ENCODE measurements at places on chromosomes 7 and 10.

DNA sequence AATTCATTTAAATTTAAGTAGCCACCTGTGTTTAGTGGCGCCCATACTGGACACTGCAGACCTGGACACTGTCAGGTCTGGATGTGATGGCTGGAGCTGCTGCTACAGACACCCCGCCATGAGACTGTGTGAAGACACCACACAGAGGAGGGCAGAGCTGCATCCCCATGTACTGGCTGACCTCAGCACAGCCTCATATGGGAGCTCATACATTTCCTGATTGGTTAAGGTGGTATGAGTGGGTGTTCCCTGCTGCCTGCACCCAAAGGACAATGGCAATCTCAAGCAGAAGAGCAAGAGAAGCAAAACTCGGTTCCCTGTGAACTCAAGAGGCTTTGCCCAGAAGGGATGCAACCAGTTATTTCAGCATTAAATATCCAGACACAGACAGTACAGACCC lies 60.0 kb downstream of the DLG5 start:
- no peak for DNase-seq

- no peak for DNase-seq
Measured at GRCh38 chr10:844552-844951, 87.0 kb downstream of the LARP4B start.

GRCh38 chr10:71893920-71894319 lies 42.9 kb upstream of the PSAP start:
- no peak for DNase-seq

DNA sequence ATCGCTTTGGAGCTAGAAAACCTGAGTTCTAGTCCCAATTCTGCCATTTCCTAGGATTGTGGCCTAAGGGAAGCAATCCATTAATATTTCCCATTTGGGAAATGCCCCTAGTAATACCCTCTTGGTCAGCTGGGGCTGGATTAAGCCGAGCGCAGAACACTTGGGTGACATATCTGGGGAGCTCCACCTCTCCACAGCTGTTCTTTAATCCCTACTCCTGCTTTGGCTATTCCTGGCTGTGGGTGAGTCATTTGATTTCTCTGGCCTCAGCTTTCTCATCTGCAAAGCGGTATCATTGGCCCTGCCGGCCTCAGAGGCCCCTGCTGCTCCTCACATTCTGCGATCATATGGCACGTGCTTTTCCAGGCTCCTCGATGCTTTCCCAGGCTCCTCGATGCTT lies 108.3 kb downstream of the BUB3 start:
- DNase-seq: no peak

DNA sequence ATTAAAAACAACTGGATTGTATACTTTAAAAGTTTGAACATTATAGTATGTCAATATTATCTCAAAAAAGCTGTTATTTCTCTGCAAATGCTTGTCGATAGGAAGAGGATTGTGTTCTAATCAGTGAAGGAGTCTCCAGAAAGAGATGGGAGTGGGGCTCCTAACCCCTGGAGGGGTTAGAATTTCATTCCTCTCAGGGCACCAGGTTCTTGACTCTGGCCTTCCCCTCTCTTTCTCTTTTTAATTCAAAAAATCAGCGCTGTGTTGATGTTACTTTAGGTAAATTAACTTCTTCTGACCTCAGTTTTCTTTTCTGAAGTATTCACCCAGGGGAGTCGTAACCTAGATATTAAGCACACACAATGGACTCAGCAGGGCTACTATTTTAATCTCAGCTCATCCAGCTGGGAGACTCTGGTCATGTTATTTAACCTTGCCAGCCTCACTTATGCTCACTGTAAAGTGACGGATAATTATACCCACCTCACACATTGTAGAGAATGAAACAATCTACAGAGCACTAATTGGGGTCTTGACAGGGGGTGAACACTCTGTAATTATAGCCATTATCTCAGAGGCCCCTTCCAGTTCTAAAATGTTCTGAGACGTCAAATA lies 59.4 kb downstream of the GCC1 start:
- no peak for DNase-seq

- DNase-seq: no peak
Measured at GRCh38 chr10:101671453-101671852, 23.5 kb downstream of the FBXW4 start.

- peak; percentile 87 for DNase-seq
Measured at GRCh38 chr7:130141161-130141883, 63.9 kb downstream of the TMEM209 start.

GRCh38 chr7:51354897-51355296 lies 38.3 kb upstream of the COBL start:
- DNase-seq: no peak

DNA sequence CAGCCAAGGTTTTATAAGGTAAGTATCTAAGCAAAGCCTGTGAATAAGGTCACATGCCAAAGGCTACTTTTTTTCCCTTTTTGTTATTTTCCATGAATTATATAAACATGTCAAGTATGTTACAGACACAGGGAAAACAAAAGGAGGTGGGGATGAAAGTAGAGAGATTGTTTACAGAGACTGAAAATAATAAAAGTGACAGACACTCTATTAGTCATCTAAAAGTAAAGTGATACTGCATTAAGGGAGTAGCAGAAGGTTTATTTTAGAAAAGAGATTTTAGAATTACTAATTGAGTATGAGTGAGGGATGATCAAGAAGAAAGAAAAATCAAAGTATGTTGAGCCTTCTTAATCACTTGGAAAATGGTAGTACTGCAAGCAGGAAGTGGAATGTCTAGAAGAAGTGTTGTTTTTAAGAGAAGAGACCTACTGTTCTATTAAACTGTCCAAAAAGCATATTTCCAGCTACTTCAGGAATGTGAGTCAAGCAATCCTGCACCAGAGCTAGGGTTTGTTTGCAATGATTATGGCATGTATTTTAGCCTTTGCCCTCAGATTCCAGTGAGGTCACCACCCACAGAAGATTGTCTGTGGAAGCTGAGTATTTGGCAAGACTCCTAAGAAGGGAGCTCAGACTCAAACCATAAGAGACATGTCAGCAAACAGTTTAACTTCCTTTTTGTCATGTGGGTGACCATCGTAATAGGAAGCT lies 177.9 kb upstream of the PLXDC2 start:
- DNase-seq: peak; percentile 40

DNA sequence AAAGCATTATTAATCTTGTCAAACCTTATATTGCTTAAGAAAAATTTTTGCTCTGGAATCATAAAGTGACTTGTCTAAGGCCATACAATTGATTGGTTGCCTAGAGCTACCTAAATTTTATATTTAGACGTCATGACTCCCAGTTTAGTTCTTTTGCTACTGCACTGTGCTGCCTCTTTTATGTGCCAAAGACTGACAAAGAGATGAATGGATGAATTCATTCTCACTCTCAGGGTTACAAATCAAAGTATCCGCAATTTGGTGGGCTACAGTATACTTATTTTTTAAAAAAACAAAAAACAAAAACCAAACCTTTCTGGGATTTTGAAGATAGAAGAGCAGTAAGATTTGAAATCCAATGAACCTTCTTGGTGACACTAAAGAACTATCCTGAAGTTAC lies 27.7 kb upstream of the TMEM229A start:
- no peak for DNase-seq

- DNase-seq: no peak
Measured at GRCh38 chr7:30732606-30733005, 19.3 kb upstream of the INMT start.

DNA sequence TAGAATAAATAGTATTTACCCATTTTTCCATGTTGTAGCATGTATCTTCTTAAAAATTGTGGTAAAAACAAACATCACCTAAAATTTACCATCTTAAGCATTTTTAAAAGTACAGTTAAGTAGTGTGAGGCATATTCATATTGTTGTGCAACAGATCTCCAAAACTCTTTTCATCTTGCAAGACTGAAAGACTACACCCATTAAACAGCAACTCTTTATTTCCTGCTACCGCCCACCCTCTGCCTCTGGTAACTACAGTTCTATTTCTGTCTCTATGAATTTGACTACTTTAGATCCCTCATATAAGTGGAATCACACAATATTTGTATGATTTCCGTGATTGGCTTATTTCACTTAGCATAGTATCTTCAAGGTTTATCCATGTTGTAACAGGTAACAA lies 40.0 kb upstream of the AGBL3 start:
- no peak for DNase-seq

DNA sequence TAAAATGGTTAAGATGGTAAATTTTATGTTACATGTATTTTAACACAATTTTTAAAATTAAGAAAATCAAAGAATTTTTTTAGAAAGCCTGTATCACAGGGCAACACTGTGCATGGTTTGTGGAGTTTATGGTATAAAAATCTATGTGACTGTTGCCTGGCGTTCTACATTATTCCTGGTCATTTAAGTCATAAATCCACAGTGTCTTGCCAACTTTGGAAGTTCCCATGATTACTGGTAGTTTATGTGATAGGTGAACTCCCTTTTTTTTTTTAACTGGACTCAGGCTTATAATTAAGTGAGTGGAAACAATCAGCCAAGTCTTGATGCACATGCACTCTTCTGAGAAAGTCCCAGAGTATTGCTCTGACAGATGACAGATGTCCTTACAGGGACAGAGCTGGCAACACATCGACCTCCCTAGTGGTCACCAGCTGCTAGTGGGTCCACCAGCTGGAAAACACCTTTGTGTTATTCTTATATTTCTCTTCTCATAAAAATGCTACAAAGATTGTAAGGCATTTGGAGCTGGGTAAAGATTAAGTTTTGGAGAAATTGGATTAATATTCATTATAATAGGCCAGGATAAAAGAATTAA lies 8.8 kb upstream of the STN1 start:
- no peak for DNase-seq

- peak; percentile 41 for DNase-seq
Measured at GRCh38 chr7:155356323-155357105, 58.8 kb downstream of the INSIG1 start.

GRCh38 chr7:35702541-35702940 lies 7.6 kb upstream of the HERPUD2 start:
- no peak for DNase-seq

DNA sequence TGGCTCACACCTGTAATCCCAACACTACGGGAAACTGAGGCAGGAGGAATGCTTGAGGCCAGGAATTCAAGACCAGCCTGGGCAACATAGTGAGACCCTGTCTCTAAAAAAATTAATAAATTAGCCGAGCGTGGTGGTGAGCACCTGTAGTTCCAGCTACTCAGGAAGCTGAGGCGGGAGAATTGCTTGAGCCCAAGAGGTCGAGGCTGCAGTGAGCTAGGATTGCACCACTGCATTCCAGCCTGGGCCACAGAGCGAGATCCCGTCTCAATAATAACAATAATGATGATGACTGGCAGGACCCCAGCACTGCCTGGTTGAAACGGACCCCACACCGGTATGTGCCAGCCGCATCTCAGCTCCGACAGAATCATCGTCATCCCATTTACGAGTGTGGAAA lies 93.0 kb downstream of the ELFN1 start:
- DNase-seq: no peak

DNA sequence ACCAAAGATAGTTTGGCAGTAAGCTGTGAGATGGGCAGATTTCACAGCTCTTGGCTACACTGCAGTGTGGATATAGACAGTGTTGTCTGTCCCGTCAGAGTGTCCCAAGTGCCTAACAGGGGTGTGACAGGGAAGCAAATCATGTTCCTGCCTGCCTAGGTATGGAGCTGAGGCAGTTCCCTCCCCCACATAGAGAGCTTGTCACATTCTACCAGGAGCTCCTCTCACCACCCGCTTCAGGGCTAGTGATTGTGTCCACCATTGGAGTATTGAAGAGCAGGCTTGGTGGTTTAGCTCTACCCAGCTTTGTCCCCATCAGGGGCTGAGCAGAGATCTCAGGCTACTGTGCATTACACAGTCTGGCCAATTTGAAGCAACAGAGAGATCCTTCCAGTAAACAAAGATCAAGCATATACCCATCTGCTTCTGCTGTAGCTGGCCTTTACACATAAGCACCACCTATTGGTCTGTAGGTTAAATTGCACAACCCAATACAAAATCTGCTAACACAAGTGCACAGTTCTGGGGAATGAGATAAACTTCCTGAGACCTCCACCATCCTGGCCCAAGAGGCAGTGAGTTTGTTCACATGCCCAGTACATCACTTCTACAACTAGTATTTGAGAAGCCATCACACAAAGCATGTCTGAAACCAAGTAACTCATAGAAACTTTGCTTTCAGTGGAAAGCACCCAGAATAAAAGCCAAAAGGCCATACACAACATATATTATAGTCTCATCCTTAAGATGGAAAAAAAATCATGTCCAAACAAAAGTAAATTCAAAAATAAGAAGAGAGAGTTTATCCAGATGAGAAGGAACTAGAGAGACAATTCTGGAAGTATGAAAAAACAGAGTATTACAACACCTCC lies 67.3 kb downstream of the GLCCI1 start:
- DNase-seq: no peak

DNA sequence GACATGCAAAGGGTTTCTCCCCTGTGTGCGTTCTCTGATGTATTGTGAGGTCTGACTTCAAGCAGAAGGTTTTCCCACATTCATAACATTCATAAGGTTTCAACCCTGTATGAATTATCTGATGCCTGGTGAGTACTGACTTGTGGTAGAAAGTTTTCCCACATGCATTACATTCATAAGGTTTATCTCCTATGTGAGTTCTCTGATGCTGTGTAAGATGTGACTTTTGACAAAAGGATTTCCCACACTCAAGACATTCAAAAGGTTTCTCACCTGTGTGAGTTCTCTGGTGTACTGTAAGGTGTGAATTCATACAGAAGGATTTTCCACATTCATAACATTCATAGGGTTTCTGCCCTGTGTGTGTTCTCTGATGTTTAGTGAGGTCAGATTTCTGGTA lies 45.1 kb downstream of the ZNF33B start:
- DNase-seq: no peak

GRCh38 chr7:115087437-115087836 lies 165.5 kb downstream of the MDFIC start:
- no peak for DNase-seq

GRCh38 chr10:95346715-95347401 lies 56.1 kb upstream of the PDLIM1 start:
- DNase-seq: no peak

- no peak for DNase-seq
Measured at GRCh38 chr10:87038786-87039185, 18.7 kb downstream of the FAM25A start.

DNA sequence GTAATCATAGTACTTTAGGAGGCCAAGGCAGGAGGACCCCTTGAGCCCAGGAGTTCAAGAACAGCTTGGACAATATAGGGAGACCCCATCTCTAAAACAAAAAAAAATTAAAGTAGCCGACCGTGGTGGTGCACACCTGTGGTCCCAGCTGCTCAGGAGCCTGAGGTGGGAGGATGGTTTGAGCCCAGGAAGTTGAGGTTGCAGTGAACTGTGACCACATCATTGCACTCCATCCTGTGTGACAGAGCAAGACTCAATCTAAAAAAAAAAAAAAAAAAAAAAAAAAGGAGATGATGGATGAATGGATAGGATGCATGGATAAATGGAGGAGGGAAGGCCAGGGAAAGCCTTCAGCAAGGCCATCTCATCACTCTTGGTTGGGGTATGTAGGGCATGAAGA lies 33.4 kb upstream of the BMPR1A start:
- no peak for DNase-seq

Measured in mucosa of descending colon (tissue), 3 donors.